ENCODE measurements at places on chromosomes 1 and 21.
A peak's percentile ranks its signal among the peaks of the same experiment; 100 is the strongest.

DNA sequence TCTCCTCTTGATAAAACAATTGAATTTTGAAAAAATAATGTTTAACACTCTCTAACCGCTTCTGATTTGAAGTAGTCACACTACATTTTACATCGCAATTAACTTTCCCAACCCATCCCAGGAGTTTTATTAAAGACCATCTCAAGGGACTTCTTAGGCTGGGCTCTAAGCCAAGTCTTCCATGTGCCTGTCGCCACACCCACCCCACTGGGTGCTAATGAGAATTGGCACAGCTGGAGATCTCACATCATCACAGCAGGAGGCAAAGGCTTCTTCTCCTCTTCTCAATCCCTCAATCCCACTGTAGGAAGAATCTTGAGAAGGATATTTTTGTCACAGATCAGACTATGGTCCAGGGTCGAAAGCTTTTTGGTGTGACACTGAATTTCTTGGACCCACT is 328.9 kb downstream of the NUF2 start:
- no peak for DNase-seq

DNA sequence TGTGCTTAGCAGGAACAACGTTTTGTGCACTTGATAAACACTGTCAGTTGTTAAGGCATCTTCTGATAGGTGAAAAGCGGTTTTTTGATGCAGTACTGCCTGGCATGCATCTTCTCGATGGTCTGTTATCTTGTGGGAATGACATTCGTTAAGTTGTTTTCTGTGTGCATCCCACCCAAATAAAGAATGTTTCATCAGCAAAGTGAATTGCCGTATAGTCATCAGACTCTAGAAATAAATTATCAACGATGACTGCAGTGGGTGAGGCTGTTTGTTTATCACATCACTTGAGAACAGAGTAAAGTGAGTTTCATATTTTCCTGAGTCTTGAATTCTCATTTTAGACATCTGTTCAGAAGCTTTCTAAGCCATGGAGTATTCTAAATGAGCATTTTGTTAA is 34.1 kb downstream of the NFIA start:
- DNase-seq, result no peak

DNA sequence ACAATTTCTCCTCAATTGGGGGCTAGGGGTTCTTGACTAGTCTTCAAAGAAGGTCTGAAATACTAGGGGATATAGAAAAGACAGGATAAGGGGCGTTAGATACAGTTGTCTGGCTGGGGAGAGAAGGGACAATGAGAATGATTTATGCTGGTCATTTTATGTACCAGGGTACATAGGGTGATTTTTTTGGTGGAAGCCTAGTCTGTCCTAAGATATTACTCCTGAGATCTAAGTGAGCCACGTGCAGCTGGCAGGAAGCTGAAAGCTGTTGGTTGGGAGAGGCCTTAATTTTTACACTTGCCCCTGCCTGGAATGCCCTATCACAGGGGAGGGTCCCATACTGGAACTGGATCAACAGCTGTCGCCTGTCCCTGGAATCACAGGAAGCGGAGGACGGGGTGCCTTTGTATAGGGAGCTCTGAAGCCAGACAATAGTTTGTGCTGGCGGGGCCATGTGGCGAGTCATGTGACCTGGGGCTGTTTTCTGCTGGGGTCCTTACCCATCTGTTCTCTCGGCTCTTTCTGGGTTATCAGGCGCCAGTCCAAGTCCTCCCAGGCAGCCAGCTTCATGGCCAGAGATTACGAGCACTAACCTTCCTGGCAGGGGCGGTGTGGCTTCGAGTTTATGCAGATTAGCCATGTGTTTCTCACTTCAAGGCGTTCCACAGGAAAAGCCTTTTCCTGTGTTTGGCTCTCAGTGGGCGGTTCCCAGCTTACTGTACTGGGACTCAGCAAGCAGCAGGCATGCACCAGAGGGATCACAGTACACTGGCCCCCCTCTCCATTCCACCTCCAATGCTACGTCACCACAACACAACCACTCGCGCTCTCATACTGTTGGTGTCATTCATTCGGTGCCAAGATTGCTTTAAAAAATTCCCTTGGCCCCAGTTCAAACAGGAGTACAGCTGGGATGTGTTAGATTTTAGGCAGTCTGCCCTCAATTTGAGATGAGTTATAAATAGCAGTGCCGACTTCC is 27.5 kb downstream of the ARID1A start:
- DNase-seq, result peak; percentile 58

DNA sequence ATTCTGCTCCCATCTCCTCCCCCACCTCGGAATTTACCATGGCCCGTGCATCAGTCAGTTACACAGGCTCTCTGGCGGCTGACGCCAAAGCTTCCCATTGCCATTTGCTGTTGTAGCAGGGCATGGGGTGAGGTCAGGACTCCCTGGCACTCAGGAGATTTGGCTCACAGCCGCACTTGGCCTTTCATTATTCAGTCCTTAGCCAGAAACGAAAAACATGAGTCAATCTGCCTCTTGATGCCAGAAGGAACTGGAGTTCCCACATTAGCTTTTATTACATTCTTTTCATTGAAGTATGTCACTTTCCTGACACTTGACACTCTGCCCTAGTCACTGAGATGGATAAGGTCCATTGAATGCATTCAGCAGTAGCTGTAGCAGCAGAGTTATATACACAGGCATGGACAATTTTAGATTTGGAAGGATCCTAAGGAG is 260.6 kb downstream of the CACNA1E start:
- DNase-seq, result no peak

GRCh38 chr1:59043796-59044195 is 253.1 kb upstream of the FGGY start:
- no peak for DNase-seq

- no peak for DNase-seq
Observed at GRCh38 chr1:2412773-2413494, 570 bp upstream of the PEX10 start.

GRCh38 chr1:199918196-199918769 is 109.2 kb upstream of the NR5A2 start:
- DNase-seq, result no peak

- DNase-seq, result no peak
Observed at GRCh38 chr1:66537718-66538117, 3.8 kb downstream of the SGIP1 start.
